Stimulated activated CD8-positive, alpha-beta memory T cell treated with anti-CD3 and anti-CD28 coated beads, Interleukin-15, amount 100 ng/mL, for 48 hours (primary cell): ENCODE measurements at places on chromosomes 12 and 14.

GRCh38 chr12:3532931-3533702 lies 42.1 kb downstream of the PRMT8 start:
- DNase-seq = no peak

GRCh38 chr12:104827587-104827986 lies 130.5 kb downstream of the SLC41A2 start:
- DNase-seq = no peak

DNA sequence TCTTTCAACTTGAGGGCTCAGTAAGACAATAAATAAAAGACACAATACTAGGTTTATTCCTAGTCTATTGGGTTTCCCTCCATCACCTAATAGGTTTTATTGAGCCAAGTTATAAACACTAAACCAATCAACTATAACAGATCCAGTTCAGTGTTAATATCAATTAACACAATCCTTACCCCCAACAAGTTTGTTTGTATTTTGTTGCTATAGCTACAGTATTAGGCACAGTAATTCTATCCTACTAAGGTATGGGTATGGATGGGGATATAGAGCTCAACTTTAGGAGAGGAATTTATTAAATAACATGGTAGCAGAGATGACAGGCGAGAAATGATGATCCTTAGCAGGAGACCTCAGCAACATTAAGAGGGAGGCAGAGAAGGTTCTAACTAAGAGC lies 13.3 kb downstream of the PPP4R3A start:
- no peak for DNase-seq

- no peak for DNase-seq
These were observed 7.3 kb upstream of the RCOR1 start for GRCh38 chr14:102584871-102585869.

DNA sequence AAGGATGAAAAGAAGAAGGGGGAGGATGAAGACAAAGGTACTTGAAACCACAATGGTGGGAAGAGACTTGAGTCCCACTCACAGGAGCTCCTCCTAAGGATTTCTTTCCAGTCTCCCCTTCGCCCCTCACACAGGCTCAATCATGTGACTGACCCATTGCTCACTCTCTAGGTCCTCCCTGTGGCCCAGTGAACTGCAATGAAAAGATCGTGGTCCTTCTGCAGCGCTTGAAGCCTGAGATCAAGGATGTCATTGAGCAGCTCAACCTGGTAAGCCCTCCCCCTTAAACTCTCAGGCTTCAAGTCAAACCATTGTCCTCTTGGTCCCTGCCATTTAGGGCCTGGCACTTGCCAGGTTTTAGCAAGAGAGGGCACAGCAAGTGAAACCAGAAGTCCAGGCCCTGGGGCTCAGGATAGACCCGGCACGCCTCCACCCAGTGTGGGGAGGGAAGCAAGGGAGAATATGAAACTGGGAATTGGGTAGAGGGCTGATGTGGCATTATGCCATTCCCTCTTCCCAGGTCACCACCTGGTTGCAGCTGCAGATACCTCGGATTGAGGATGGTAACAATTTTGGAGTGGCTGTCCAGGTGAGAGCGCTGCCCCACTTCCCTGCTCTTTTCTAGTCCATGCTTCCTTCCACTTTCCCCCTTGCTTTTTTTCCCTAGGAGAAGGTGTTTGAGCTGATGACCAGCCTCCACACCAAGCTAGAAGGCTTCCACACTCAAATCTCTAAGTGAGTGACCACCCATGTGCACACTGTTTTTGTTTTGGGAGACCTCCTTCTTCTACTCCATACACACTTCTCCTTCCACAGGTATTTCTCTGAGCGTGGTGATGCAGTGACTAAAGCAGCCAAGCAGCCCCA lies 1.8 kb downstream of the PSME1 start:
- no peak for DNase-seq

DNA sequence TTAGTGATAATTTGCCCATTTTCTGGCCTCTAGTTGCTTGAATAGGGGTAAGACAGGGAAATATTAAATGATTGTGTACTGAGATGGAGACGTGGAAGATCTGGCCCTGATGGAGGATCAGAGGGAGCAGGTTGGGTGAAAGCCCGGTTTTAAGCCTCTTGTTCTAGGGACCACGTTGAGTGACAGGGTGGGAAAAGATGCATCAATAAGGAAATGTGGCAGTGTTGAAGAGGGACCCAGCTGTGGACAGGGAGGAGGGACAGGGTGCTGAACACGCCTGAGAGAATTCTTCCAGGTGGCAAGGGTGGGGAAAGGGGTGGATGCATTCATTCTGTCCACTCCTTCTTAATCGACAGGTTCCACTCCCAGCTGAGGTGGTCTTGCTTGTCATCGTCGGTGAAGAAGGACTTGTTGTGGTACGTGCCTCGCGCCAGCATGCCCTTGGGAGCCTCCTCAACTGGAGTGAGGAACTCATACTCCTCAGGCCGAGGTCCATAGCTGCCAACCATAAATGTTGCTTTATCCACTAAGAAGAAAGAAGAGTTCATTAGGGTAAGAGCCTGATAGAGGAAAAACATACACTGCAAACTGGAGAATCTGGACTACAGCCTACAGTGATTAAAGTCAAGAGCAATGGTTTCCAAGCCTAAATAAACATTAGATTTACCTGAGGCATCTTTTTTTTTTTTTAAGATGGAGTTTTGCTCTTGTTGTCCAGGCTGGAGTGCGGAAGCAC lies 4.0 kb upstream of the ERP27 start:
- no peak for DNase-seq

DNA sequence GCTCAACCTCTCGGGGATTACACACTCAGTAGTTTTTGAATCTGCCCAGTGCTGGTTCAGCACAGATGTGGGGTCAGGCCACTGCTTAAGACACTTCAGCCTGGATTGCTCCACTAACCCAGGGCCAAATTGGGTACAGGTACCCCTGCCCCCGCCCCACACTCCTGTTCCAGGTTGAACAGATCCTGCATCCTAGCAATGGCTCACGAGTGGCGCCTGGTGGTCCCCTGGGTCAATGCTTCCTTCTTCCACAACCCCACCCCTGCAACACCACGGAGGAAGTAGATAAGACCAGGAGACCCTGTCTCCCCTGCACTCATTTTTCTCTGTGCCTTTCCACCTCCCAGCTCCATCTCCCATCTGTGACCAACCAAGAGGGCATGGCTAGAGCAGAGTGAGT lies 108.4 kb downstream of the ESRRB start:
- no peak for DNase-seq

- no peak for DNase-seq
These were observed 62.6 kb upstream of the VASH1 start for GRCh38 chr14:76698631-76699030.

GRCh38 chr12:98469109-98469508 lies 46.3 kb upstream of the TMPO start:
- no peak for DNase-seq

- DNase-seq = no peak
These were observed 25.4 kb upstream of the PELI2 start for GRCh38 chr14:56092763-56093162.

DNA sequence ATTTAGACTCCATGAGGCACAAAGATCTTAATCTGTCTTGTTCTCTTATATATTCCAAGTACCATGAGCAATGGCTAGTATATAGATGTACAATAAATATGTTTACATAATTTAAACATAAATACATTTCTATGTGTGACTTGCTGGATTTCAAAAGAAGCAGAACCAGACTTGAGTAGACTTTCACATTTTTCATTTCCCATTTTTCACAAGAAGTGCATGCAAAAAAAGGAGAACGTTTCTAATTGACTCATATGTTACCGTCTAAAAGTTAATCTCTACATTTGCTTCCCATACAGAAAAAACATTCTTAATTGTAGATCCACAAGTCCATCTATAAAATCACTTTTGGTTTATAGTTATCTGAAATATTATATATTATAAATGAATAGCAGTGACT lies 256.5 kb upstream of the USP15 start:
- no peak for DNase-seq

DNA sequence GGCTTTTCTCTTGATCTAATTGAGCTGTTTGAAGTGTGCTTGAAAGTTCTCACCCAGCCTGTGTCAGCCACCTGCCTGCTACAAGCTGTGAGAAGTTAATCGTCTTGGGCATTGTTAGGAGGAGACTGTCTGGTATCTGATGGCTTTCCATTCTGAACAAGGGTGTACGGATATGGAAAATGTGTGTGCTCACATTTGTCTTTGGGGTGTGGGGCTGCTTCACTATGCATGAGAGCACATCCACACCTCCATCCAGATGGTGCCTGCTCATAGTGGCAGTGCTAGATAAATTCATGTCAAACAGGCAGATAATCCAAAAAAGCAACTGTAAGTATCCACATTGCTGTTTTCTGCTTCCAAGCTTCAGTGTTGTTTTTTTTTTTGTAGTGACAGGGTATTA lies 462.2 kb downstream of the DIO2 start:
- no peak for DNase-seq

GRCh38 chr12:9143929-9144729 lies 28.4 kb upstream of the A2M start:
- DNase-seq = no peak

DNA sequence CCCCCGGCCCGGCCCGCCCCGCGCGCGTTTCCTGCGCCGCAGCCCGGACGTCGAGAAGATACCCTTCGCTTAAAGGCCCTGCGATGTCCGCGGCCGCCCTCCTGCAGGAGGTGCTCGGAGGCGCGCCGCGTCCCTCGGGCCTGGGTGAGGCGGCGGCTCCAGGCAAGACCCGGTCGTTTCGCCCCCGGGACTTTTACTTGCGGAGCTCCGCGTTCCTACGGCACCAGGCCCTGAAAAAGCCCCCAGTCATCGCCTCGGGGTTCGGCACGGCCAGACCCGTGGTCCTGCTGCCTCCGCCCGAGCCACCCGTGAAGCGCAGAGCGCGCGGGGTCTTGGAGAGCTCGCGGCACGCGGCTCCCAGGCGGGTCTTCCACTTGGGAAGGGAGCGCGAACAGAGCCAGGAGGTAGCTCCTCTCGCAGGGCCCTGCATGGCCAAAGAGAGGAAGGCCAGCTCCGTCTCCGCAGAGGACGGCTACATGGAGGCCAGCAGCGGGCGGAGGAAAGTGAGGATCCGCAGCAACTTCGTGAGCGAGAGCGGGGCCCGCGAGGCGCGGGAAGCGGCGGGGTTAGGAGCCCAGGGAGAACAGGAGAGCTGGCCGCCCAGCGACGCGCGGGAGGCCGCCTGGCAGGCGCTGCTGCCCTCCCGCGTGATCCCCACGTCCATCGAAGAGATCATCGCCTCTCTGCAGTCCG lies 26.9 kb downstream of the TTC6 start:
- DNase-seq = no peak

- no peak for DNase-seq
These were observed 135.7 kb downstream of the RAD51B start for GRCh38 chr14:67955261-67955660.

DNA sequence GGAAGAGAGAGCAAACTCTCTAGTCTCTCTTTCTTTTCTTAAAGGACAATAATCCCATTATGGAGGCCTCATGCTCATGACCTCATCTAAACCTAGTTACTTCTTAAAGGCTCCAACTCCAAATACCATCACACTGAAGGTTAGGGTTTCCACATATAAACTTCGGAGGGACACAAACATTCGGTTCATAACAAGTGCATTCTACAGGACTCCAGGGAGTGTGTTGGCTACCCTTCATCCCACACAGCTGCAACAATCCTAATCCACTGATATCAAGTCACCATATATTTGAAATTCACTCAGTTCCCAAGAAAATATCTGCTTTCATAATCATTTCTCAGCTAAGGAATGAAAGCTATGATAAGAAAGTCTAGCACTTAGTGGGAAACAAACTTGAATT lies 265.9 kb upstream of the PLEKHG7 start:
- no peak for DNase-seq

DNA sequence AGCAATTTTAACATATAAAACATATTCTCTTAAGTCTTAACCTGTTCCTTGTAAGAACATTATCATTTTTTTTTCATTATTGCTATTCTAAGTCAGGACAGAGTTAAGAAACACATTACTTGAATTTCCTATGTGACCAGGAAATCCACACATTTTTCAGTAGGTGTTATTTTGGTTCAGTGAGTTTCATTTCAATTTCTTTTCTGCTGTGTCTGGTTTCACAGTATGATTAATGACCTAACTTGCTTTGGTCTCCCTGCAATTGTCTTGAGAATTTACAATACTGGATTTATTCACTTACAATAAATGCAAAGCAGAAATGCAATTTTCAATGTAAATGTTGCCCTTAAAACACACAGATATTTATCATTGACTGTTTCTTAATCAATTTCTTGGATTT lies 396.9 kb upstream of the TMTC1 start:
- DNase-seq = no peak

GRCh38 chr12:25903603-25904245 lies 54.8 kb upstream of the RASSF8 start:
- no peak for DNase-seq

GRCh38 chr12:19338405-19338804 lies 100.9 kb upstream of the AEBP2 start:
- DNase-seq = no peak

GRCh38 chr14:104852280-104852663 lies 12.8 kb upstream of the CEP170B start:
- no peak for DNase-seq

- DNase-seq = no peak
These were observed 1.3 kb downstream of the KERA start for GRCh38 chr12:91056488-91056887.

DNA sequence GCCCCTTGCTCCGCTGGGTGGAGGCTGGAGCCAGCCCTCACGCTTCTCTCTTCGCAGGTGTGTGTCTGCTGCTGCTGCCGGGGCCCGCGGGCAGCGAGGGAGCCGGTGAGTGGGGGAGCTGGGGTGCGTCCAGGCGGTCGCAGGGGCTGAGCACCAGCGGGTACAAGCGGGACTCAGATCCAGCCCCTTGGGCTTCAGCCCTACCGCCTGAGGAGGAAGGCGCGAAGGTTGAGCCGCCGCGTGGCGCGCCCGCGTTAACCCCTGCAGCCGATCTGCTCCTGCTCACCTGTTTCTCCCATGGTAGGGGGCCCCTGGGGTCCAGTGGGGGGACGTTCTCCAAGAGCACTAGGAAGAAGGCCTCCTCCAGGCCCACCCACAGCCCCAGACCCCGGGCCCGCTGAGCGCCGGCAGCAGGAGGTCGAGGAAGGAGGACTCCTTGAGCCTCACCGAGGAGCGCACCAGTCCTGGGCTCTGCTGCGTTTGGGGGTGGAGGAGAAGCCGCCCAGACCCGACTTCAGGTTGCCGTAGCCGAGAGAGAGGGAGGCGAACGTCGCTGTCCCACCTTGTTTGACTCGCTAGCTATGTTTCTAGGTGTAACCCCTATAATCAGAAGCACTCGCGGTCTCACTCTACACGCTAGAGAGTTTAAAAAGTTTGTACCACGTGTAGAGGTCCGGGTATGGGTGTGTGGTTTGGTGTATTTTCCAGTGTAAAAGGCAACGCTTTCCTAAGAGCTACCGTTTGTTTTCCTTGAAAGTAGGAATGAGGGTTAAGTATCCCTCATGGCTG lies 834 bp downstream of the COCH start:
- no peak for DNase-seq

- no peak for DNase-seq
These were observed 13.3 kb upstream of the PLEKHG6 start for GRCh38 chr12:6297170-6297569.

- DNase-seq = no peak
These were observed 11.7 kb downstream of the ITGA5 start for GRCh38 chr12:54407183-54407905.

DNA sequence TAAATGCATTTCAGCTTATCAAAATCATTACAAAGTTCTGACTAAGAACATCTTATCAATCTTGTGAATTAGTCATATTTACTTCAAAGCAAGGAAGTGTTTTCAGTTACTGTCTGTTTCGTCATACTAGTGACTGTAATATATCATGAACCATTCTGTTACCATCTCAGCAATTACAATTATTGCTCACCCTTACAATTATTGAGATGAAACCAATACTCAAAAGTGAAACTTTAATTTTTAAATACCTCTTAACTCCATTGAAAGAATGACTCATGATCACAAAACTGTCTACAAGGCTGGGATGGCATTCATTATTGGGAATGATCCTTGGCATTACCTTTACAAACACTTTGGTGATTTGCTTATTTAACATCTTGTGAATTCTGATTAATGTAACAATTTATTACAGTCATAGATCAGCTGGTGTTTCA lies 90.3 kb downstream of the RPS6KA5 start:
- DNase-seq = no peak
